Sciatic nerve (tissue), 2 donors: ENCODE measurements at places on chromosomes 13 and 19. TPM values are rescaled to one million over a fixed set of nuclear protein-coding genes. Genes with fewer than 3 reads are reported as not detected.

DNA sequence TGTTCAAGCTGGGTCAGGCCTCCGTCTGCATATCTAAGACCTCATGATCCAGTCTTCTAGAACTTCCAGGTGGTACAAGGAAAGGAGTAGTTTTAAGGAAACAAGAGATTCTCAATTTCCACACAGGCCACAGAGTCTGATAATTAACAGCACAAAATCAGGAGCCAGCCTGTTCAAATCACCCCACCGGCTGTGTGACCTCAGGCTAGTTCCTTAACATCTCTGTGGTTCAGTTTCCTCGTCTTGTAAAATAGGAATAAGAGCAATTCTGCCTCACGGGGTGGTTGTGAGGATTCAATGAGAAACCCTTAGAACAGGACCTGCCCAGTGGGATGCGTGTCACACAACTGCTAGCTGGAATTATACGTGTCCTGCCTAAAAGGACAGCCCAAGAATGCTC lies 25.6 kb downstream of the FCGBP start:
- DNase-seq: no peak

DNA sequence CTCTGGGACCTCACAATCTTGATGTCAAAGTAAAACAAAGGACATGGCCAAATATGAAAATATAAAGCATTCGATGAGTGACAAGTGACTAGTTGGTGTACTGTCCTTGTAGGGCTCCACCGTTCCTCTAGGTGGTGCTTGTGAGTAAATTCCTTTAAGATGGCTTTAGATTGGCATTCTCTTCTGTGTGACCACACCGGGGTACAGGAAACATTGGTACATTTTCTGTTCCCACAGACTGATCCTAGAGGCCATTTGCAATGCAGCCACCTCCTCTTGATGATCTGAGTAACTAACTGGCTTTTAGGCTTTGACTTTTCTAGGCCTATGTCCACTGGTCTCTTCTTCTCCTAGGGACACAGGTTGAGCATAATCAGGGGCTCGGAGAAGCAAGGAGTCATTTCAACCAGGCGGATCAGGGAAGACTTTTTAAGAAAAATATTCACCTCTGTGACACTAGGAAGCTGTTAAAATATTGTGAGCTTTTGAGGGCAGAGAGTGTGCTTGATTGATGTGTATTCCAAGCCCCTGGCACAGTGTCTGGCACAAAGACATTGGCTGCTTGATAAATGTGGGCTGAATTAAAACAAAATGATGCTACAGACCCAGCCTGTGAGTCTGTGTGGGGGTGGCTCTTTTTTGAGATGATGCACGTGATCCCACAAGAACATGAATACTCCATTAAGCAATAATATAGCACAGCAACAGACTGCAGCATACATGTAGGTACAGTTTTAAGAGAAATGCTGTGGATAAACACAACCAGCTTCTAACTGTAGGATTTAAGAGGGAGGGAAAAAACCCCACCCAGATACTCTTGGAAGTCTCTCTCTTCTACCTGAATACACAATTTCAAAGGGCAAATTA lies 21.0 kb downstream of the EPSTI1 start:
- no peak for DNase-seq

- peak; percentile 74 for DNase-seq
Measured at GRCh38 chr19:16825312-16826052, 3.7 kb upstream of the SIN3B start.

- peak; percentile 97 for DNase-seq
Measured at GRCh38 chr19:4343370-4344307, at the start of gene MPND. MPND (plus strand) TSS chr19:4343562; CDS start chr19:4343594, 32 bp downstream.

DNA sequence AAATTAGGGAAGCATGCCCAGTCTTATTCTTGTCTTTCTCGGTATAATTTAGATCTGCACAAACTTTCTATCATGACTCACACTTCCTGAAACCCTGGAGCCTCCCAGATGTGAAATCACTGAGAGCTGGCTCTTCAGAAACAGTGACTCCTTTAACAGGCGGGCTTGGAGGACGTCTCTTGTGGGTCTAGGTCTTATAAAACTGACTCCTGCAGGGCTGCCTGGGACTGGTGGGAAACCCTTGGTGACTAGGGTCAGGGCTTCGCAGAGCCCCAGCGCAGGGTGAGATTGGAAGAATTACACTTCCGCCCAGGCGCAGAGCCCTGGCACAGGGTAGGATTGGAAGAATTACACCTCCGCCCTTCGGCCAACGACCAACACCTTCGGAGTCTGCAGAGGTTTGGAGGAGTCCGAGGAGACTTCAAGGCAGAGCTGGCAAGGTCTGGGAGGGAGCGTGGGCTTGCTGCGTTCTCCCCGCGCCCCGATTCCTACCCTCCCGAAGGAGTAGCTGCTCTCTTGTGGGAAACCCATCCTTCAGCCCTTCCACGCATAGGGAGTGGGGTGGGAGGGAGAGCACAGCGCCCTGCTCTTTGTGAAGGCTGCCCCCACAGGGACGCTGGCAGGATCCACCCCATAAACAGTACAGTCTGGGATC lies 43.4 kb upstream of the MAP3K10 start:
- DNase-seq: no peak

DNA sequence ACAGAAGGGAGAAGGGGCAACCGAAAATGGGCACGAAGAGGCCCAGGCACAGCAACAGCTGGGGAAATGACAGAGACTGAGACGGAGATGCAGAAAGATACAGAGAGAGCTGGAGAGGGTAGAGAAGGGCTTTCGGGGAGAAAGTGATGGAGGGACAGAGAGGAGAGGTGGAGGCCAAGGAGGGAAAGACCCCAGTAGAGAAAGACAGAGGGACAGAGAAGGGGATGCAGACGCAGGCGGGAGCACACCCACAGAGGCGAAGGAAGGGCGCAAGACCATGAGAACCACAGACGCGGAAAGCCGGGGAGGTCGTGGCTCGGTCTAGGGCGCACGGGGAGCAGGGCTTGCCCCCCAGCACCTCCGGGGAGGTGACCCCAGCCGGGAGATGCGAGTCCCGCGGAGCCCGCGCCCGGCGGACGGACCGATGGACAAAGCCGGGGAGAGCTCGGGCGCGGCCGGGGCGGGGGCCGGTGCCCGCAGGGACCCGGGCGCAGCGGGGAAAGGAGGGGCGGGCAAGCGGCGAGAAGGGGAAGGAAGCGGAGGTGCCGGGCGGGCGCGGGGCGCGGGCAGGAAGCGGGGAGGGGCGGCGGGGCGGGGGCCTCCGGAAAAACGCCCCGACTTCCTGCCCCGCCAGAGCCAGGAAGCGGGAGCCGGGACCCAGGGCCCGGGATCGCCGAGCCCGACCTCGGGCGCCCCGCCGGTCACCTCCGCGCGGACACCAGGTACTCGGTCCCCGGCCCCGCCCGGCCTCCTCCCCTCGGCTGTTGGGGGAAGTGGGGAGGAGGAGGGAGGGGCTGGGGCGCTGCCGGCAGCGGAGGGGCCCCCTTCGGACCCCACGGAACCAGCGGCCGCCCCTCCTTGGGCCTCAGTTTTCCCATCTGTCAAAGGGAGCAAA lies at the start of gene ARHGEF1:
ARHGEF1 (plus strand) TSS at position 617 of the 895 bp plus-strand sequence. CDS start 4,899 bp downstream, outside the sequence.
- peak; percentile 78 for DNase-seq

DNA sequence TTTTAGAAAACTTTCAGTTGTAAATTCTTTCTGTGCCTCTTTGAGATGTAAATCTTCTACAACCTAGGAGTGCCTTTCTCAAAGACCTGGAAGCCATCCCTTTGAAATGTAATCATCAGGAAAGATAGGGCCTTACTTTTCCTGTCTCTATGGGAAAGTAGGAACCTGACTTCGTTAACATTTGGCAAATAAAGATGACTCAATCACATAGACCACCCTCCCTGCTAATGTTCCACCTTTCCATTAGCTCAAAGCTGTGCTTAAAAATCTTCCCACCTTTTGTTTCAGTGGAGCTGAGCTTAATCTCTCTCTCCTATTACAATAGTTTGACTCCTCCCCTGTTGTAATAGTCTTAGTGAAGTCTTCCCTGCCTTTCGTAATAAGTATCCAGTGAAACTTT lies 247.7 kb downstream of the OLFM4 start:
- DNase-seq: no peak

DNA sequence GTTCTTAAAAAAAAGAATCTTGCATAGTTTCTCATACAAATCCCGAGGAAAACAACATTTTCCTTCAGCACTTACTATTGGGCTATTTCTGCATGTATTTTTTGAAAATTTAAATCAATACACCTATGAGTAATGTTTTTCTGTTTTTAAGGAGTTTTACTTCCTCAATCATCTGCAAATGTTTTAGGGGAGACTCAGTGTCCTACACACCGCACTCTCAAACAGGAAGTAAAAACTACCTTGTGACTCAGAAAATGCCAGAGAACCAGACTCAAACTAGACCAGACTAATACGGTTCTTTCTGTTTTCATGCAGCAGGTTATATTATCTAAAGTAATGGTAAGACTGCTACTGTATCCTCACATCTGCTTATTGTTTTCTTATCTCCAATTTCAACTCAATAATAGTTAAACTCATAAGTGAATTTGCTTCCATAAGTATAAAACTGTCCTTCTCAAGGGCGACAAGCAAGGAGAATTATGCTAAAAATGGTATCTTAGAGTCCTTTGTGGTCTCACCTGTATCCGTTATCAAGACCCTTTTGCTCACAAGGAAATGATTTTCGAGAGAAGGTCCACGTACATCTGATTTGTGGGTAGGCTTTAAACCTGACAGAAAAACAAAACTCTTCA lies 52.5 kb downstream of the FLT3 start:
- DNase-seq: no peak

- no peak for DNase-seq
Measured at GRCh38 chr13:110924639-110924934, 9.7 kb upstream of the ANKRD10 start.

DNA sequence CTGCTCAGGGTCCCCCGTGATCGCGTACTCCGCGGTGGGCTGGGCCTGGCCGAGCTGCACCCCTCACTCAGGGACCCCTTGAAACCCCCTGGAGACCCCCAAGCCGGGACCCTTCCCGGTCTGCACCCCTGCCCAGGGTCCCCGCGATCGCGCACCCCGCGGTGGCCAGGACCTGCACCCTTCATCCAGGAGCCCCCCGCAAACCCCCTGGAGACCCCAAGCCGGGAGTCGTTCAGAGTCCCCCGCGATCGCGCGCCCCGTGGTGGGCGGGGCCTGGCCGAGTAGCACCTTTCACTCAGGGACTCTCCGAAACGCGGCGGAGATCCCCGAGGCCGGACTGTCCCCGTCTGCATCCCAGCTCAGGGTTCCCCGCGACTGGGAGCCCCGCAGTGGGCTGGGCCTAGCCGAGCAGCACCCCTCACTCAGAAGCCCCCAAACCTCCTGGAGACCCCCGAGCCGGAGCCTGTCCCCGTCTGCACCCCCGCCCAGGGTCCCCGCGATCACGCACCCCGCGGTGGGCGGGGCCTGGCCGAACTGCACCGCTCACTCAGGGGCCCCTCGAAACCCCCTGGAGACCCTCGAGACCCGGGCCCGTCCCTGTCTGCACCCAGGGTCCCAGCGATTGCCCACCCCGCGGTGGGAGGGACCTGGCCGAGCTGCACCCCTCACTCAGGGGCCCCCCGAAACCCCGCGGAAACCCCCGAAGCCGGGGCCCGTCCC lies 748 bp downstream of the LMNB2 start:
- DNase-seq: peak; percentile 77

Gene TMPRSS9
- not detected for total RNA-seq

Gene NPAS1
- 0.89 TPM for total RNA-seq

Gene ZNF471
- total RNA-seq: 22.2 TPM

Gene CD209
- total RNA-seq: 20.1 TPM
